ENCODE measurements at places on chromosomes 1 and 21. TPM values are rescaled to one million over a fixed set of nuclear protein-coding genes. Genes with fewer than 3 reads are reported as not detected.

Gene RXFP4
- not detected for total RNA-seq

Gene IFNLR1
- 4.6 TPM for total RNA-seq

Gene TMED5
- total RNA-seq, result 28.7 TPM

Gene MNDA
- total RNA-seq, result 1.2 TPM

Gene KCNC4
- 4.2 TPM for total RNA-seq

Gene ALX3
- total RNA-seq, result not detected

Gene CYP4B1
- total RNA-seq, result 126 TPM

Gene NUDT4B
- 2.0 TPM for total RNA-seq

- peaks cover 17% of the 10 kb centered on the region for H3K4me1 ChIP-seq
- H3K36me3 ChIP-seq, result no peaks in the 10 kb centered on the region
- DNase-seq, result no peak
- H3K27ac ChIP-seq, result peak overlapping the region; percentile 89
- peak overlapping the region; percentile 97 for H3K4me3 ChIP-seq
Measured at GRCh38 chr1:202349206-202349928, 868 bp downstream of the PPP1R12B start.

GRCh38 chr21:39575775-39576174 is 37.0 kb upstream of the B3GALT5 start:
- no peaks in the 10 kb centered on the region for H3K4me1 ChIP-seq
- DNase-seq, result no peak
- H3K27me3 ChIP-seq, result peaks cover 31% of the 10 kb centered on the region
- no peaks in the 10 kb centered on the region for H3K36me3 ChIP-seq
- no peak overlapping the region for H3K27ac ChIP-seq

DNA sequence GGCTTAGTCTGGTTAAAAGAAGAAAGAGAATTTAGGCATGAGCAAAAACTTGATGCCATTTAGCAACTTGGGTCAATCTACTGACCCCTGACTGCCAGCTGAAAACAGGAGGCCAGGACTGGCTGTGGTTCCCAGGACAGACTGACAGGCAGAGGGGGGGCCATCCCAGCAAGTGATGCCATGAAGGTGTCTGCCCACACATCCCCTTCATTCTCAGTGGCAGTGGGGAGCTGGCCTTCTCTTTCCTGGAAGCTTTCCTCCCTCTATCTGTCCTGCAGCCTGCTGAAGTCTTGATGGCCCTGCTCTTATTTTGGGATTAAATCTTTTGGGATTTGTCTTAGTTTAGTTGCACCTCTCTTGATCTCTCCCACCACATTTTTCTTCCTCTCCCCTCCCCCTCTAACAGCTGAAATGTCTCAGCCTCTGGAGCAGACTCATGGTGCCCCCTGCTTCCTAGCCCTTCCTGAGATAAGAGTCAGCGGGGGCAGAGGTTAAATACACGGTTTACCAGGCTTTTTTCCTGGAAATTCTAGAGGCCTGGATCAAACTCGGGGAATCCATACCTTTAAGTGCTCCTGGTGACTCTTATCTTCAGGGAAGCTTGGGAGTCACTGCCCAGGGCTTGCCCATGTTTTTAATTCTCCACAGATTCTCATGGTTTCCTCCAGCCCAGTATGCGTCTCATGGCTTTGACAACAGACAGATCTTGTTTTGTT is 99.5 kb upstream of the TSPAN2 start:
- H3K4me3 ChIP-seq, result no peak overlapping the region
- no peaks in the 10 kb centered on the region for H3K27me3 ChIP-seq
- DNase-seq, result no peak

DNA sequence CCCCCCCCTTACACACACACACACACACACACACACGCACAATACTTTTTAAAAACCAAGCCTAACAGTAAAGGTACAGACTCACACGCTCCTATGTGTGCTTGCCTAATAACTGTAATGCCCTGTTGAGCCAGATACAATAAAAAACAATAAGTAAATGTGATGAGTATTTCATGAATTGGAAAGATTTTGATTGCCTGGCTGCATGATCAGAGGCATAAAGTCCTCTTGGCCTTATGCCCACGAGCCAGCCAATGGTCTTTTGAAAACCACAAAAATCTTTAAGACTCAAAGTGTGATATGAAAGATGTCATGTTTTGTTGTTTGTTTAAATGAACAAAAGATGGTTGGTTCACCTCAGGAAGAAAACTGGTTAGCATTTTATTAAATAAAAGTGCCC is 441.9 kb upstream of the ZRANB2 start:
- H3K4me1 ChIP-seq, result no peaks in the 10 kb centered on the region
- H3K4me3 ChIP-seq, result no peak overlapping the region
- no peak for DNase-seq
- no peak overlapping the region for H3K27ac ChIP-seq
- no peaks in the 10 kb centered on the region for H3K27me3 ChIP-seq

DNA sequence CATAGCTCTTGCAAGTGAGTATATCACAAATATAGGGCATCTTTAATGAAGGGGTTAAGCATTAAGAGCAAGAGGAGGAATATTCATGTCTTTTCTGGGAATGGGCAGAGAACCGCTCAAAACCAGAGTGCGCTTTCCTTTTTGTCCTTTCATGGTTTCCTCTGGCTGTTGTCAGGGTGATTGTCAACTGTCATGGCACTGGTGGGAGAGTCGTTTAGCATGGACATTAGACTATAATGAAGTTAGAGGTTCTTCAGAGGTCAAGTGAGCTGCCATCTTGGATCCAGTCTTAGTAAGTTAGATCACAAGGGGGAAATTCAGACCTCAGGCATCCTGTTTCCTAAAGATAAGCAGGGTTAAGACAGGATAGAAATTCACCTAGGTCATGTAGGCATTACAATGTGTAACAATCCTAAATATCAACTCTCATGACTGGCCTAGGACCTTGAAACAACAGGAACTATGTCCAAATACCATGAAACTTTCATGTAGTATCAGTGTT is 12.1 kb upstream of the COA6 start:
- H3K4me3 ChIP-seq, result no peak overlapping the region
- no peak for DNase-seq
- no peak overlapping the region for H3K27ac ChIP-seq
- H3K4me1 ChIP-seq, result no peaks in the 10 kb centered on the region
- no peaks in the 10 kb centered on the region for H3K36me3 ChIP-seq

DNA sequence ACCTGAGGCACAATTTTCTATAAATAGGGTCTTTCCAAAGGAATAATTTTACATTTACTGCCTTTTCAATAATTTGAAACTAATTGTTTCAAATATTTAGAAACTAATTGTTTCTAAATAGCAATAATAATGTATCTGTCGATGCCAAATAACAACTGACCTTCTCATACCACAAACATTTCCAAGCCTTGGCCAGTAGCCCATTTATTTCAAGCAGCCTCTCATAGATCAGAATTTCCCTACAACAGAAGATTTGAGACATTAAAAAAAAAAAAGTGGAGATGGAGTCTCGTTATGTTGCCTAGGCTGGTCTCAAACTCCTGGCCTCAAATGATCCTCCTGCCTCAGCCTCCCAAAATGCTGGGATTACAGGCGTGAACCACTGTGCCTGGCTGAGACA is 2.1 kb upstream of the GFI1 start:
- no peak for DNase-seq
- peaks cover 20% of the 10 kb centered on the region for H3K27me3 ChIP-seq
- H3K4me1 ChIP-seq, result peaks cover 26% of the 10 kb centered on the region
- no peak overlapping the region for H3K27ac ChIP-seq

- no peak overlapping the region for H3K4me3 ChIP-seq
- H3K27ac ChIP-seq, result no peak overlapping the region
- DNase-seq, result no peak
- H3K4me1 ChIP-seq, result no peaks in the 10 kb centered on the region
Measured at GRCh38 chr1:47659146-47659545, 221.3 kb downstream of the FOXD2 start.

DNA sequence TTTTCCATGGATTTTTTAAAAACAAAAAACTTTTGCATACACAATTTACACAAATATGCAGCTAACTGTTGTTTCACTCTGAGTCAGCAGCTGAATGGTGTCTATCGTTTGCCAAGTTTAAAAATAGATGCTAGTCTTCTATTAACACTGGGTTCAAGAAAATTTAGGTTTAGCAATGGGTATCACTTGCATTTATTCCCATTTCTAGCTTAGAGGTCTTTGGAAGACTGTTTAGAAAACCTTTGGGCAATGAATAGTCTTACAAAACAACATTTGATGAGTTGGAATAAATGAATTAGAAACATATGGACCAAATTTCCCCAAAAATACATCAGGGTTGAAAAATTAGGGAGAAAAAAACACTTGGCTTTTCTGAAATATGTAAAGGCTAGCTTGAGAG is 165.8 kb downstream of the LYPLAL1 start:
- no peaks in the 10 kb centered on the region for H3K27me3 ChIP-seq
- no peak overlapping the region for H3K4me3 ChIP-seq
- DNase-seq, result no peak

- H3K4me1 ChIP-seq, result no peaks in the 10 kb centered on the region
- no peak overlapping the region for H3K4me3 ChIP-seq
- peaks cover 12% of the 10 kb centered on the region for H3K36me3 ChIP-seq
- no peaks in the 10 kb centered on the region for H3K27me3 ChIP-seq
- no peak overlapping the region for H3K27ac ChIP-seq
Measured at GRCh38 chr1:10338611-10339010, 60.3 kb upstream of the PGD start.

DNA sequence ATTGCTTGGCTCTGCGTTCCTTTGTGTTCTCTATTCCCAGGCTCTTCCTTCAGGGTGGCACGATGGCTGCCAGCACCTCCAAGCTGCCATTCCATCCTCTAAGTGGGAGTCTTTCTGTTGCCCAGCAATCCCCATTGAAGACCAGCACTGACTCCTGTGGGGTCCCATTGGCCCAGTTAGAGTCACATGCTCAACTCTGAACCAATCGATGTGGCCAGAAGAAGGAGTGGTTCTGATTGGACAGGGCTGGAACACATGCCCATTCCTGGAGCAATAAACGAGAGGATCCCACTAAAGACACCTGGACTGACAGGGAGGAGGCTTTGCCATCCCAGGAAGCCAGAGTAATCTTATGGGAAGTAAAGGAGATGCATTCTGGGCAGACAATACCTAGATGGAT is 97.2 kb upstream of the IGSF21 start:
- H3K4me1 ChIP-seq, result no peaks in the 10 kb centered on the region
- H3K27me3 ChIP-seq, result no peaks in the 10 kb centered on the region
- H3K36me3 ChIP-seq, result no peaks in the 10 kb centered on the region
- no peak overlapping the region for H3K4me3 ChIP-seq
- H3K27ac ChIP-seq, result no peak overlapping the region

- DNase-seq, result no peak
- peaks cover 21% of the 10 kb centered on the region for H3K4me1 ChIP-seq
- H3K36me3 ChIP-seq, result no peaks in the 10 kb centered on the region
- H3K4me3 ChIP-seq, result no peak overlapping the region
- H3K27ac ChIP-seq, result no peak overlapping the region
Measured at GRCh38 chr1:201436393-201436792, 14.9 kb upstream of the TNNI1 start.

DNA sequence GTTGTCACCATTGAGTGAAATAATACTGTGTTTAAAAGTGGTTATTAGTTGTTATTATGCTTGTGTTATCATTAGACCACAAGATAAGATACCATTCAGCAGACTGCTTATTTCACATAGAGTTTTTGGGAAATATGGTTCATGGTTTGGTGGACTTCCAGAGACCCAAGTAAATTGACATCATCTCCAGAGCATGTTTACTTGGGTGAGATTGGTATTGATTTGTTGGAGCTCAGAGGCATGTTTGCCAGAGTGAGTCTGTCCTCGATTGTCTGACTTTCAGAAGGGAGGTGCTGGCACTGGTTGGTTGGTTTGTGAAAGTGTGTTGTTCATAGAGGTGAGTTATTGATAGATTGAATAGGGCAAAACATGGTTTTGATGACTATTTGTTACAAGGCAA is 291.4 kb downstream of the TGFB2 start:
- no peaks in the 10 kb centered on the region for H3K36me3 ChIP-seq
- H3K4me3 ChIP-seq, result no peak overlapping the region
- DNase-seq, result no peak
- peaks cover 10% of the 10 kb centered on the region for H3K4me1 ChIP-seq

DNA sequence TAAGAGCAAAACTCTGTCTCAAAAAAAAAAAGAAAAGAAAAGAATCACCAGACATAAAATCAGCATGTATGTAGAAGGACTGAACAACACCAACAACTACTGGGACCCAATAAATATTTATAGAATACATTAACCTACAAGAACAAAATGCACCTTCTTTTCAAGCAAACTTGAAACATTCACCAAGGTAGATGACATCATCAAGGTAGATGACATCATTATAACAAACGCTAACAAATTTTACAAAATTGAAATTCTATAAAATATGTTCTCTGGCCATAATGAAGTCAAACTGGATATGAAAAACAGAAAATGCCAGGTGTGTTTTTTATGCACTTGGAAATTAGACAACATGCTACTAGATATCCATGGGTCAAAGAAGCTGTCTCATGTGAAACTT is 220.2 kb upstream of the SNX7 start:
- H3K4me3 ChIP-seq, result no peak overlapping the region
- no peak overlapping the region for H3K27ac ChIP-seq
- no peaks in the 10 kb centered on the region for H3K27me3 ChIP-seq
- H3K36me3 ChIP-seq, result no peaks in the 10 kb centered on the region

- no peak overlapping the region for H3K27ac ChIP-seq
- no peaks in the 10 kb centered on the region for H3K27me3 ChIP-seq
- H3K4me1 ChIP-seq, result peaks cover 15% of the 10 kb centered on the region
Measured at GRCh38 chr1:16116002-16116401, 39.9 kb downstream of the EPHA2 start.

DNA sequence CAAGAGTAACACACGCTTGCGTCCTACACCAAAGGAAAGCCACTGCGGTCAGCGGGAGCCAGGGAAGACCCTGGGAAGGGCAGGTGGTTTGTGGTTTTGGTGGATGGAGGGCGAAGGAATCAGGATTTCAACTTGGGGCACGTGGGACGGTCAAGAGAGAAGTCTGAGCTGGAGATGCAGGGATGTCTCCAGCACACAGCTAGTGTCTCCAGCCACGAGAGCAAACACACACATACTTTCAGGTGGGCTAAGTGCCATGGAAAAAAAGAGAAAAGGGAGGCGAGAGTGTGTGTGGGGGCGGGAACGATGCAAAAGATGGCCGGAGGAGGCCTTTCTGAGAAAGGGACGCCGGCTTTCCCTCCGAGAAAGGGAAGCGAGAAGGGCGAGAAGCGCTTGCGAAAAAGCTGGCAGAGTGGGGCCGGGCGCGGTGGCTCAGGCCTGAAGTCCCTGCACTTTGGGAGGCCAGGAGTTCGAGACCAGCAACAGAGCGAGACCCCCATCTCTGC is 1.4 kb upstream of the SRRM1 start:
- peaks cover 16% of the 10 kb centered on the region for H3K36me3 ChIP-seq
- H3K27me3 ChIP-seq, result no peaks in the 10 kb centered on the region
- peaks cover 47% of the 10 kb centered on the region for H3K4me1 ChIP-seq

DNA sequence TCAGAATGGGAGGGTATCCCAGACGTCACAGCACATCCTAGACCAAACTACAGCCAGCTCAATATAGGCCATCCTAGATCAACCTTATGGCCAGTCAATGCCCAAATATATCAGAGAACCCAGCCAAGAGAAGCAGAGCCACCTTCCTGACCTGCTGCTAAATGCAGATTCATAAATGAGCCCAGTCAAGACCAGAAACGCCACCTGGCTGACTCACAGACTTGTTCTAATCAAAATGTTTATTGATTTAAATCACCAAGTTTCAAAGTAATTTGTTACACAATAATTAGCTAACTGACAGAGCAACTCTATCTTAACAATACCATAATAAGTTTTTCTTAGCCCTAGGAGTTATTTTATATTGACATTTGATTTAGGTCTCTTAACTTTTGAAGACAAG is 28.6 kb downstream of the ZNF644 start:
- H3K27ac ChIP-seq, result no peak overlapping the region
- no peaks in the 10 kb centered on the region for H3K36me3 ChIP-seq
- H3K4me3 ChIP-seq, result no peak overlapping the region
- H3K27me3 ChIP-seq, result no peaks in the 10 kb centered on the region
- H3K4me1 ChIP-seq, result no peaks in the 10 kb centered on the region

GRCh38 chr21:34202553-34203372 is 129.4 kb downstream of the MRPS6 start:
- no peak overlapping the region for H3K4me3 ChIP-seq
- H3K4me1 ChIP-seq, result peaks cover 52% of the 10 kb centered on the region
- no peaks in the 10 kb centered on the region for H3K27me3 ChIP-seq
- H3K36me3 ChIP-seq, result no peaks in the 10 kb centered on the region
- no peak for DNase-seq
- H3K27ac ChIP-seq, result no peak overlapping the region
